ENCODE measurements at places on chromosomes 13 and 19.

GRCh38 chr19:12789098-12789903, 2.0 kb upstream of the JUNB start:
- no peak for DNase-seq

GRCh38 chr19:36028313-36029041, 4.2 kb downstream of the CLIP3 start:
- no peak for DNase-seq

GRCh38 chr13:76823969-76824368, 62.2 kb downstream of the KCTD12 start:
- no peak for DNase-seq

DNA sequence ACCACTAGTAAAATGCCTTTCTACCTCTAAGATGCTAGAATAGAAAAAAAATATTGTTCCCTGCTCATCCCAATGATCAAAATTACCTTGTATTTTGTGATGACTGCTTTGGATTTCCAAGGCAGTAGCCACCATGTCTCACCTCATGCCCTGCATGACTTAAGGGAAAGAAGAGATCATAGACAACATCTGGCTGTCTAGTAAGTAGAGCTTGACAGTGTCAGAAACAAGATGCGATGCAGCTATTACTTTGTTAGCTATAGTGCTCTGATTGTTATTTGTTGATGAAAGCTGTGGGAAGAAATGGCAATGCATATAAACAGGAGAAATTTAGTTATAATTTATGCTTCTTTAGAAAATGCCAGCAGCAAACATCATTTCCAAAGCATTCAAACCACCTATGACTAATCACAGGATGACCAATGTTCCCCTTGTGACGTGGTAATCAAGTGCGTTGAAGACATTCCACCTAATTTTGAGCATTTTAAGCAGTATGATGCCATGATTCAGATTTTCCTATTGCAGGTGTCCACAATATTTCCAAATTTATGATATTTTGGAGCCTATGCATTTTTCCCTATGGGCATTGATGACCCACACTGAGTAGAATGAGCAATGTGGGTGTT, 308.3 kb downstream of the KCNRG start:
- no peak for DNase-seq

GRCh38 chr13:45604892-45605291, 10.6 kb downstream of the ERICH6B start:
- DNase-seq, result no peak

GRCh38 chr19:18021121-18021755, 13.3 kb downstream of the ARRDC2 start:
- DNase-seq, result no peak

- DNase-seq, result no peak
Observed at GRCh38 chr19:6713773-6714692, 6.4 kb downstream of the C3 start.

DNA sequence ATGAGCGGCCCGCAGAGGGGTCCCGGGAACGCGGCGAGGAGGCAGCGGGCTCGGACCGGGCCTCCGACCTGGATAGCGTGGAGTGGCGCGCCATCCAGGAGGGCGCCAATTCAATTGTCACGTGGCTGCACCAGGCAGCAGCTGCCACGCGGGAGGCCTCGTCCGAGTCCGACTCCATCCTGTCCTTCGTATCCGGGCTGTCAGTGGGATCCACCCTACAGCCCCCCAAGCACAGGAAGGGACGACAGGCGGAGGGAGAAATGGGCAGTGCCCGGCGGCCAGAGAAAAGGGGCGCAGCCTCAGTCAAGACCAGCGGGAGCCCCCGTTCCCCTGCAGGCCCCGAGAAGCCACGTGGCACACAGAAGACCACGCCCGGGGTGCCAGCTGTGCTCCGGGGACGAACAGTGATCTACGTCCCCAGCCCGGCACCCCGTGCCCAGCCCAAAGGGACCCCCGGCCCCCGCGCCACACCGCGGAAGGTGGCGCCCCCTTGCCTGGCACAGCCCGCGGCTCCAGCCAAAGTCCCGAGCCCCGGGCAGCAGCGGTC, 10.7 kb downstream of the C19orf25 start:
- no peak for DNase-seq

DNA sequence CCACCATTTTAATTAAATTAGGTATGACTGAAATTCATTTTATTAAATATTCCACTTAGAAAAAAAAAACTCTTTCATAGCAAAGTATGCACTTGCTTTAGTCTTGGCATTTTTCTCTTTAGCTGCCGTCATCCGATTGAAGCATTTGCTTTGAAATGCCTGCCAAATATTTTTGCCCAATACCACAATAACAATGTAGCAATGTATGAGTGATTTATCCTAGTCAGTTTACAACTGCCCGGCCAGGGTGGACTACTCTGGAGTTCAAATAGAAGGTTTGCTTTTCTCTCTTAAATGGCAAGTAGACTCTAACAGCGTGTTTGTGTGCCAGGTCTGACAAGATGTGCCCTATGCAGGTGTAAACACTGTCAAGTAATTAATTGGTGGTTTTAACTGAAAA, 675.3 kb upstream of the SGCG start:
- DNase-seq, result no peak

- DNase-seq, result no peak
Observed at GRCh38 chr13:43301346-43301969, 278.1 kb downstream of the DNAJC15 start.

DNA sequence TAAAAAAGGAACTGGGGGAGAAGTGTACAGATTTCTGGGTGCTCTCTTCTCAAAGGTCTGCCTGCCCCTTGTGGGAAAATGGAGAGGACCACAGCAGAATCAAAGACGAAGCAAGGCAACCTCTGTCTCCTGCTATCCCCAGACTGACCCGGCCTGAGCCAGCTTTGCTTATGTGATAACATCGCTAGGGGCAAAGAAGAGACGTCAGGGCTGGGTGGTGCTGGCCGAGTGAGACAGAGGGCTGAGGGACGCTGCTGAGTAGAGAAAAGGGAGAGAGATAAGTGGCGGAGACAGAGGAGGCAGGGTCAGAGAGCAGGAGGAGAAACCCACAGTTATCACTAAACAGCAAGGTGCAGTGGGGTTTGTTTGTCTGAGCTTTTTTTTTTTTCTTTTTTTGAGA, 4.6 kb upstream of the MUC16 start:
- no peak for DNase-seq

GRCh38 chr19:50206191-50206590, 2.8 kb downstream of the MYH14 start:
- no peak for DNase-seq

DNA sequence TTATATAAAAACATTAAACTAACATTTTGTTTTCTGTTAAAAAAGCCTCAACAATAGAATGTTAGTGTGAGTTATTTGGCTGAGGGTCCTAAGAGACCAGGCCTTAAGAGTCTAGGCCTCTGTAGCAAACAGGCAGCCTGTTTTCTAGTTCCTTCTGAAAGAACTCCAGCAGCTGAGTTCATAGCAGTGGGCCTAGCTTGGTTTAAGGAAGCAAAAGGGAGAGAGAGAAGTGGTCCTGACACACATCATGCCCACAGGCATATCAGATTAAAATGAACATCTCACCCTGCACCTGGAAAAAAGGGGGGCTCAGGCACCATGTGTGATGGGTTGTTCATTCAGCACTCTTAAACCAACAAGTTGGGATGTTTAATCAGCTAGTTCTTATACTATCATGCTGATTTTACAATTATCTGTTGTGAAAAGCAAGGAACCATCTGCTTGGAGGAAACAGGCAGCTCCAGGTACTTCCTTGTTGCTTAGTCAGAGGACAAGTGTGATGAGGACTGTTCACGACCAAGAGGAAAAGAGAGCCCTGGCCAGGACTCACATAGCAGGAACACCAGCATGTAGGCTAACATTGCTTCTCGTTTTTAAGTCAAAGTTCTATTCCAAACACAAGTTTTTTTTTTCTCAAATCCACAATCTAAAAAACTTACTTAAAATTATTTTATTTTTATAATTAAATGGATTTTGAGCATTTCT, 81.3 kb upstream of the FRY start:
- no peak for DNase-seq

GRCh38 chr13:93388701-93389100, 162.1 kb downstream of the GPC6 start:
- no peak for DNase-seq

DNA sequence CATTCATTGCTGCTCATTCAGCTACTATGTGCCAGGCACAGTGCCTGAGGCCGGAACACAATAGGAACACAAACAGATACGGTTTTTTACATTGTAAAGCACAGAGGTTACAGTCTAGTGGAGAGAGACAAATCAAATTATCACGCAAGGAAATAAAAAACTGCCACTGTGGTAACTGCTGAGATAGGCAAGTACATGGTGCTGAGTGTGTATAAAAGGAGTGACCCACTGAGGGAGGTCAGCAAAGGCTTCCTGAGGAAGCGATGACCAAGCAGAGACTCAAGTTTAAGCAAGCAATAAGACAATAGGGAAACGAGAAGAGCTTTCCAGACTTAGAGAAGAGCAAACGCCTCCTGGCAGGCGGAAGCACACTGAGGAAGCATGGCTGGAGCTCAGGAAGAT, 56.4 kb downstream of the NUFIP1 start:
- DNase-seq, result no peak

- DNase-seq, result no peak
Observed at GRCh38 chr19:8531470-8531869, 17.5 kb upstream of the ZNF414 start.

- DNase-seq, result no peak
Observed at GRCh38 chr19:14510311-14511228, 7.6 kb downstream of the DNAJB1 start.

- DNase-seq, result no peak
Observed at GRCh38 chr13:72652681-72653080, 74.7 kb downstream of the MZT1 start.

GRCh38 chr19:39941615-39942365, 7.4 kb upstream of the FCGBP start:
- DNase-seq, result peak; percentile 79

DNA sequence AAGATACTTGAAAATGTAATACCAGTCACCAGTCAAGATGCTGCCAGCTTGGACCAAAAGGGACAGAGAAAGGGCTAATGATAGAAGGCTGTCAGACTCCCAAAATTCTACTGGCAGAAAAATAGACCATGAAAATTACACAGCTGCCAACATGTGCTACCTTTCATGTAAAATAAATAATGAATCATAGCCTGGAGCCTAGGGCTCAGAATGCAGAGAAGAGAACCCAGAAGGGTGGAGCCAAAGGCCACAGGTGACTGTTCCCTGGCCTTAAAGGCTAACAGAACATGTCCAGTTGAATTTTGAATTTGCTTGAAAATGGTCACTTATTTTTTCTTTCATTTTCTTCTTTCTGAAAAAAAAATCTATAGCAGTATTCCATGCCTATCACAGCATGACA, 1827.0 kb upstream of the MIR17HG start:
- no peak for DNase-seq

DNA sequence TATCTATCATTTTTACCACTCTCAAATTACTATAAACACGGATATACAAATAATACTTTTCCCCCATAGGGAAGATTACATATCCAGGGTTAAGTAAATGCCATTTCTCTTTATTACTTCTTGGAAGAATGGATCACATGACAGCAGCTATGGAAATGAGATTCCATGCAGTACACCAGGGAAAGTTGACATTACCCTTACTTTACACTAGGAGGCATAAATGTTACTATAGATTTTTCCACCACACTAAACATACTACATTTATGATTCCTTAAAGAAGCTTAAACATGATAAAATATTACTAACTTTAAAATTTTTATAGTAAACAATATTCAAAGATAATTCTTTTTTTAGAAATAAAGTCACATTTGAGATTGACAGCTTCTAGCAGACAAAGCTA, 611.4 kb downstream of the PCDH9 start:
- no peak for DNase-seq

- DNase-seq, result no peak
Observed at GRCh38 chr19:3520166-3521103, 14.3 kb downstream of the FZR1 start.

DNA sequence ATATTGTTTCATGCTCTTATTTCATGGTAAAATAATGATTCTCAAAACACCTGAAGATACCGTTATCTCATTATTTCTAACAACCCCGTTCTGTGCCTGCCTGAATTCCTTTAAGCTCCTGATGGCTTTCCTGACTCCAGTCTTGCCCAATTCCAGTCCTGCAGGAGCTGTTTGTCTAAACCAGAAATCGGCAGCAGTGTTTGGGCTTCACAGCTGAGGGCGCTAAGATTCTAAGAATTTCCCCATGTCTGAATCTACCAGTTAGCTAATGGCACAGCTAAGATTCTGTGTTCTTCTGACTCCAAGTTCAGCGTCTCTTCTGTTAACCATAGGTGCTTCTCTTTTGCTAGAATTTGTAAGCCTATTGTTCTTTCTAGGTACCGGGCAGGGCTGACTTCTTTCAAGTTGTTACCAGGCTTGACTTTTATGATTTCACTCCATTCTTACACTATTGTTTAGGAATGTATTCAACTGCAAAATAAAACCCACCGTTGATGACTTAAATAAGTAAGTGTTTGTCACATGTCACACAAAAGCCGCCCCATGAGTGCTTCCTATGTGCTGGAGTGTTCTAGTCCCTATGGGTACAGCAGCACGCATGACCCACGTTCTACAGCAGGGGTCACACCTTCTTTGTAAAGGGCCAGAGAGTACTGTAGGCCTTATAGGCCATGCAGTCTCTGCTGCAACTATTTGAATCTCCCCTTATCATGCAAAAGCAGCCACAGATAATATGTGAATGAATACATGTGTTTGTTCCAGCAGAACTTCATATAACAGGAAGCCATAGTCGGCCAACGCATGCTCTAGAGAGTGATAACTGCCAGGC, 168.3 kb upstream of the RNF113B start:
- DNase-seq, result no peak

- DNase-seq, result no peak
Observed at GRCh38 chr19:6750062-6750461, 10.6 kb downstream of the TRIP10 start.

GRCh38 chr19:7007859-7008258, 13.4 kb downstream of the MBD3L2B start:
- DNase-seq, result no peak

- DNase-seq, result no peak
Observed at GRCh38 chr13:60162096-60162495, 1.6 kb downstream of the DIAPH3 start.

DNA sequence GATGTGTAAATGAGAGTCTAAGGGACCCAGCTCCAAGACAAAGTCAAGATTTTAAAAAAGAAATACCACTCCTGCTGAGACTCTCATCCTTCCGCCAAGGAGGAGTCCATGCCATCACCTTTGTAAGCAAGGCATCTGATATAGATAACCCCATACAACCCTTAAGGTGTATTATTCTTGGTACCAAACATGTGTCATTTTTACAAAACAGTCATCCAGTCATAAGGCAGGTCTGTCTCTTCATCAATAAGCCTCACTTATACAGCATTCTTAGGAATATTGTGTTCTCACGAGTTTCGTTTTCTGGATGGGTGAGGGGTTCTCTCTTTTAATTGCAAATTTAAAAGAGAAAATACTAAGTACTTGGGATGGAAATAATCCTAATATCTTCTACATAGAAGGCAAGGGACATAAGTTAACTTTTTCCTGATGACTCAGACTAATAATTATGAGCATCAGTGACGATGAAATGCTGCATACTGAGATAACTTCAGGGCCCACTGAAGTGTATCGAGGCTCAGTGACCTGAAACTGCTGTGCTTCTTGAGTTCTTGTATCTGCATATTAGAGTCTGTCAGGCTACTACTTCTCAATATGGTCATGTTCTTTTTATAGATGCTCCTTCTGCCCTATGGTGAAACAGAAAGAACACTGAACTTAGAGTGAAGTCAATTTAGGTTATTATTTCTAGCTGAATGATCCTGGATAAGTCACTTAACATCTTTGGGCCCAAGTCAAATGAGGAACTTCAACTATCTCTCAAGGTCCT, 166.6 kb downstream of the KLF12 start:
- no peak for DNase-seq

- no peak for DNase-seq
Observed at GRCh38 chr13:99028890-99029289, 51.0 kb upstream of the DOCK9 start.

Data from SIG-M5 (cell line).